ENCODE measurements at places on chromosomes 2 and 18.

DNA sequence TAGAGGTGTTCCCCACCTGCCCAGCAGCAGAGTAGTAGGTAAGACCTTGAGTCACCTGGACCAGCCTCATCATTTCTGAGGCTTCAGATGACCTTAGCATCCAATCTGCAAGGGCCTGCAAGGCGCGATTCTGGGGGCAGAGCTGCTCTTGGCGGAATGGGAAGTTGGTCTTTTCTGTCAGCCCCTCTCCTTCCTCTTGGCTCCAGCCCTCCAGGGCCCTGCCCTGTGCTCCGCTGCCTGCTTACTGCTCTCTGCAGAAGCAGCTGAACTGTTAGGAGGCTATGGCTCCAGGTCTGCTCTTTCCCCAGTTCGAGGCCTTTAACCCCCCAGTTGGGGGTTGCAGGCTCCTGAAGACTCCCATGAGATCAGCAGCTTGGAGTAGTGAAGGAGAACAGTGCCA lies 96.1 kb upstream of the MCFD2 start:
- DNase-seq: no peak

DNA sequence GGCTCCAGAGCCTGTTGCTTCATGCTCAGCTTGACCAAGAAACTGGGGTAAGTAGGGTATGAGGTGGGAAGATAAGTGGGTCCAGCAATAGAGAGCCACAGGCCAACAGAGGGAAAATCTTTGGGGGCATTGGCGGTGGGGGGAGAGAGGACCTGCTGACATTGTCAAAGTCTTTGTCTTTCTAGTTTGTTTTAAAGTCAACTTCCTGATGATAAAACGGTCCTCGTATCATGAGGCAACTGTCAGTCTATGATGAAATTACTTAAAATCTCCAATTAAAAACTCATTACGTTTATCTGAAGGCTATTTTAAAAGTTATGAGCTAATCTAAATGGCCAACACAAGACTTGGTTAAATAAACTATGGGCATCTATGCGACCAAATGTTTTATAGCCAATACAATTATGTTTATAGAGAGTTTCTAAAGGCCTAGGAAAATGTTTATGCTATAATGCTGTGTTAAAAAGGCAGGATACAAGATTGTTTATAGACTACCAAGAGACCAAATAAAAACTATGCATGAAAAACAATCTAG lies 84.4 kb upstream of the CD28 start:
- DNase-seq: no peak

DNA sequence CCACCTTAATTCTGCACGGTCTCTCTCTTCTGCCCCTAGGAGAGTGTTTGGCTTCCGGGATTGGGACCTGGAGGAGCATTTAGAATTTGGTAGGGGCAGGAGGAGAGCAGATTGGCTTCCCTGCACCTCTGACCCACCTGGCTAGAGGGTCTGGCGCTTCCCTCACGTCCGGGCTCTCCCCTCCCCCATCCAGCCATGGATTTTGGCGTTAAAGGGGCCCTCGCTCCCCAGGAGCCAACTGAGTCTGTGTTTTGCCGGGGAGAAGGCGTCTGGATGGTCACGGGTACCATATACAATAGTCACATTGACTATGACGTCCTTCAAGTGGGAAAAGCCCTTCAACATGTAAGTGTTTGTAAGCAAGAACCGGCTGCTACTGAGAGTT lies 6.6 kb downstream of the HOXD3 start:
- DNase-seq: no peak

- DNase-seq: no peak
These were observed 1.4 kb downstream of the PSD4 start for GRCh38 chr2:113175042-113175628.

DNA sequence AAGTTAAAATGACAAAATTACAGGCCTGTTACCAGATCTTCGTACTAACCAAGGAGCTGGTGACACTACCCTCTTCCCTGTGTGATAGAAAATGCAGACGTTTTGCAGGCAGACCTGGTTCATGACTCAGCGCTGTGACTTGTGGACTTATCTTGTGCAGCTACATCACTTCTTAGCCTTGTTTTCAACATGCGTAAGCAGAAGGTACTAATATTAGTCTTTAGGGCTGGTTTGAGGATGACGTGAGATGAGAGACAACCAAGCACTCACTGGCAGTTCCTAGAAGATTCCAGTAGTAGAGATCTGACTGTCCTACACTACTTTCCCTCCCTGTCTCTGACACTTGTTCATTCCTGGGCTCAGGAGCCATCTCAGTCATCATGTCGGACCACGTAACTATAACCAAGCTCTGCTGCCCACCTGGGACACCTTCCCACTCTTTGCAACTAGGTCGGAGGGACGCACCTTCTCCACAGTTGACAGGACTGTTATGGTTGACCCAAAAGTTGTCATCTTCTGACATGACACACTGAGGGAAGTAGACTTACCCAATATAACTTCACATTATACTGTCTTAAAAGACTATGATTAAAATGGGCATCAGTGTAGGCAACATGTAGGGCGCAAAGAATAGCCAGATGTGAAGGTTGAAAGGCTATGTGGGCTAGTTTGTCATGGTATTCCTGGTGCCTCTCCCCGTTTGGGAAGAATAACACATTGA lies 64.8 kb downstream of the TNFRSF11A start:
- no peak for DNase-seq

- DNase-seq: no peak
These were observed 170.0 kb upstream of the EPAS1 start for GRCh38 chr2:46127176-46127575.

GRCh38 chr2:105426626-105427292 lies 27.9 kb upstream of the FHL2 start:
- DNase-seq: no peak

DNA sequence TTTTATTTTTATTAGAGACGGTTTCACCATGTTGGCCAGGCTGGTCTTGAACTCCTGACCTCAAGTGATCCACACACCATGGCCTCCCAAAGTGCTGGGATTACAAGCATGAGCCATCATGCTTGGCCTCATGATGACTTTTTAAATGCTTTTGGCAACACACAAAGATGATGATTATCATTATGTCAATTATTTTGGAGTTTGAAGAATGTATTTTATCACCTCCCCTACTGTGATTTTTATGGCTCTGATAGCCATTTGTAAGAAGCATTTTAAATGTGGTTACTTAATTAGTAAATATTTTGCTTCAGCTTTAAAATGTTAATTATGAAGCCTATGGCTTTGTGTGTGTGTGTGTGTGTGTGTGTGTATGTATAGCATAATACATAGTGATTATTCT lies 45.1 kb upstream of the RAB27B start:
- no peak for DNase-seq

DNA sequence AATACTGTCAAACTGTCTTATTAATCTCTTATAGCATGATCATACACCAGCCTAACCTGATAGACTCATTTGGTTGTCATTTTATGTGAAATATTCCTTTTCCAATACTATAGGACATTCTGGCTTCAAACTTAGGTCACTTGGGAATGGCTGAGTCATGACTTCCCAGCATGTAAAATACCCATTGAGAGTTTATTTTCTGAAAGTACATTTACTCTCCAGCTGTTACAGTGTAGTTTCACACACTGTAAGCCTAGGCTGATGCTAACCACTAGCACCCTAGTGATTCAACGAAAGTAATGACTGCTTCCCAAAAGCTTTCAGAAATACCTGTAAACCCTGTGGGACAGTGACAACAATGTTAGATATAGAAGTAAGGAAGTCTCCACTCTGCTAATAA lies 93.8 kb downstream of the FIGN start:
- DNase-seq: no peak

GRCh38 chr2:239355724-239356123 lies 45.1 kb downstream of the HDAC4 start:
- no peak for DNase-seq

DNA sequence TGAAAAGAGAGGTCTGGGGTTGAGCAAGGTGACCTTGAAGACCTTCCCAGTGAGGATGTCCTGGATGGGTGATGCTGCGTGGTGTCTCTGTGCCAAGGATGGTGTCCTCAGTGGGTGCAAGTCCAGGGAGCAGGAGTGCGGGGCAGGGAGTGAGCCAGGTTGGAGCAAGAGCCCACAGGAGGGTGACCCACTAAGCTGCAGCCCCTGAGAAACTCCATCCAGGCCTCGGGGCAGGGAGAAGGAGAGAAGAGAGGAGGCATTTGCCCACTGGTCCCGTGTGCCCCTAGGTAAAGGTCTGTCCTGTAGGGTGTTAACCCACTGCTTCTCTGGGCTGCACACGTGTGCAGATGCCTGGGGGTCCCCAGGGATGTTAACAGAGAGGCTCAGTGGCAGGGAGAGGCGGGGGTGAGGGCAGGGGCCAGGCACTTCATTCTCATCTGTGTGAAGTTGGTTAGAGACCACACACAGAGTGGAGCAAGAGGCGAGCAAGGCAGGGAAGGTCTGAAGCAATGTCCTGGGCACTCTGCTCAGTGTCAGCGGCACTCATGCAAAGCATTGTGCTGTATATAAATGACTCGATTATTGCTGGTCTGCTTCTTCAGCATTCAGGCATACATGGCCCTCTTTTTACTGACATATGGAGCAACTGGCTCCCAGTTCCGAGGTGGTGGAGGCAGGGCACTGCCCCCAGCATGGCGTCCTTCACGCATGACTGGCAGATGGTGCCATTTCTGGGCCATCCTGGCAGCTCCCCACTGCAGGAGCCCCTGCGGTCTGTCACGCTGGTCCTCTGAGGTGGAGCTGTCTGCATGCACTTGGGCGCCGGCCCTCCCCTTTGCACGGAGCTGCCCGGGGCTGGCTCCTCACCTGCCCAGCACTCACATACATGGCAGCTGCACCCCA lies 117.2 kb upstream of the HS6ST1 start:
- DNase-seq: no peak

GRCh38 chr2:151024696-151025251 lies 236.9 kb downstream of the RBM43 start:
- DNase-seq: no peak

DNA sequence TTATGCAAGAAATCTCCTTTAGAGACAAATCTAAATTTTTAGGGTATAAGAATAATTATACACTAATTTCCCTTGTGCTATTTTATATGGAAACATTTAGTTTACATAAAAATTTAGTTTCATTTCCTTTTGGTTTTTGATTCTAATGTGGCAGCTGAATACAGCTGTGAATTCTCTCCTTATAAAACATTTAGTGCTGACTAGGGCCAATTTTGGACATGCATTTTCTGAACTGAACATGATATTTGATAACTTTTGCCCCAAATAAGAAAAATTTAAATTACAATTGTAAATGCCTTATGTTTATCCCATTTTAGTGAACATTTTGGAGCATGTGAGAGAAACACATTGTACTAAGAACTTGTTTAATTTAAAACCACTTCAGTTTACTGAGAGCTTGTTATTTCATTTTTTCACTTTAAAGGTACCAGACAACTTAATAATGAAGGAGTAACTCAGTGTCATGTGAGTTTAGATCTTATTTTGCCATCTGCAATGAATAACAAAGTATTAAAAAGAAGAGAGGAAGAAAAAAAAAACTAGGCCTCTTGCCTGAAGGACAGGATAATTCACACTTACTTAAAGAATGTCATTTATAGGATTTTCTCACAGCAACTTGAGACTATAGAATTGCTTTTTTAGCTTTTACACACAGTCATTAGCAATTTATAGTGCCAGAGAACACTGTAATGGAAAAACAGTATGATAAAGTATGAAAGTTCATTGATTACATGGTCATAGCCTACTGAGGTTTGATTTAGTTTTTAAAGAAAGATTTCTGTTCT lies 209.7 kb downstream of the ERBB4 start:
- DNase-seq: no peak

DNA sequence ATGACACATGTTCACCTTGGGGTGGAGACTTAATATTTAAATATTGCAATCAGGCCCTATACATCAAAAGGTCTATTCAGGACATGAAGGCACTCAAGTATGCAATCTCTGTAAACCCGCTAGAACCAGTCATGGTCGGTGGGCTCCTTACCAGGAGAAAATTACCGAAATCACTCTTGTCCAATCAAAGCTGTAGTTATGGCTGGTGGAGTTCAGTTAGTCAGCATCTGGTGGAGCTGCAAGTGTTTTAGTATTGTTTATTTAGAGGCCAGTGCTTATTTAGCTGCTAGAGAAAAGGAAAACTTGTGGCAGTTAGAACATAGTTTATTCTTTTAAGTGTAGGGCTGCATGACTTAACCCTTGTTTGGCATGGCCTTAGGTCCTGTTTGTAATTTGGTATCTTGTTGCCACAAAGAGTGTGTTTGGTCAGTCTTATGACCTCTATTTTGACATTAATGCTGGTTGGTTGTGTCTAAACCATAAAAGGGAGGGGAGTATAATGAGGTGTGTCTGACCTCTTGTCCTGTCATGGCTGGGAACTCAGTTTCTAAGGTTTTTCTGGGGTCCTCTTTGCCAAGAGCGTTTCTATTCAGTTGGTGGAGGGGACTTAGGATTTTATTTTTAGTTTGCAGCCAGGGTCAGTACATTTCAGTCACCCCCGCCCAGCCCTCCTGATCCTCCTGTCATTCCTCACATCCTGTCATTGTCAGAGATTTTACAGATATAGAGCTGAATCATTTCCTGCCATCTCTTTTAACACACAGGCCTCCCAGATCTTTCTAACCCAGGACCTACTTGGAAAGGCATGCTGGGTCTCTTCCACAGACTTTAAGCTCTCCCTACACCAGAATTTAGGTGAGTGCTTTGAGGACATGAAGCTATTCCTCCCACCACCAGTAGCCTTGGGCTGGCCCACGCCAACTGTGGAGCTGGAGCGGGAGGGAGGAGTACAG lies 108.1 kb downstream of the XRCC5 start:
- DNase-seq: no peak

GRCh38 chr2:110770404-110770958 lies 38.1 kb downstream of the ACOXL start:
- DNase-seq: peak; percentile 21

DNA sequence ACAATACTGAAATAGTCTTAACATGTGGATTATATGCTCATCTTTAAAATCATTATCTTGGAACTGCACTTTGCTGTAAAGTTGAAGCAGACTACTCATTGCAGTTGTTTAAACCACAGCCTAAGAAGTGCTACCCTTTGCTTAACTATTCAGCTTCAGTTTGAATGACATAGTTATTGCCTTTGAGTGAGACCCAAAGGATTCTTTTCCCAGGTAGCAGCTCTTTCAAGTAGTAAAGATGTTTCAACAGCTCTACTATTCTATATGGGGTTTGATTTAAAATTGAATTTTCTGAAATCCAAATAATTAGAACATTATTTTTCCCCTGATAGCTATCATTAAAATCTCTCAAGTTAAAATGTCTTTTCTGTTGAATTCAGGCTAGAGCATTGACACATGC lies 1.1 kb downstream of the SCG2 start:
- no peak for DNase-seq

- DNase-seq: no peak
These were observed 226.0 kb upstream of the NETO1 start for GRCh38 chr18:73093687-73094250.

- DNase-seq: no peak
These were observed 169.1 kb upstream of the THUMPD2 start for GRCh38 chr2:39948016-39948719.

GRCh38 chr2:49123600-49123999 lies 30.7 kb downstream of the FSHR start:
- DNase-seq: no peak

- DNase-seq: no peak
These were observed at the start of gene CYP26B1 for GRCh38 chr2:72147303-72147971. CYP26B1 (minus strand) TSS chr2:72147862; CDS start chr2:72147834, 28 bp downstream.

GRCh38 chr2:107745100-107745499 lies 81.6 kb upstream of the RGPD4 start:
- DNase-seq: no peak

- no peak for DNase-seq
These were observed 4.2 kb downstream of the TTC27 start for GRCh38 chr2:32632089-32632488.

Measured in SHP77 (cell line).